A549 treated with CORT108297 at 1 μM for 4 hours (cell line): ENCODE measurements at places on chromosomes 13 and 19. TPM values are rescaled to one million over a fixed set of nuclear protein-coding genes. Genes with fewer than 3 reads are reported as not detected.

PROSER1 gene
- total RNA-seq = 9.7 to 12.9 TPM (median 11.5 TPM) in 5 replicates

DAZAP1 gene
- total RNA-seq = 77.6 to 108 TPM (median 102 TPM) in 5 replicates

MIR17HG gene
- total RNA-seq = 0.83 to 2.1 TPM (median 1.6 TPM) in 5 replicates

RCBTB2 gene
- 1.1 to 2.0 TPM (median 1.5 TPM) in 5 replicates for total RNA-seq
